ENCODE measurements at places on chromosomes 1 and 21.

- no peak for DNase-seq
Observed at GRCh38 chr1:18480315-18481189, at the start of gene KLHDC7A. Gene KLHDC7A (plus strand): TSS chr1:18480930. CDS start chr1:18480982, 52 bp downstream.

- no peak for DNase-seq
Observed at GRCh38 chr1:88237058-88237457, 447.0 kb upstream of the PKN2 start.

DNA sequence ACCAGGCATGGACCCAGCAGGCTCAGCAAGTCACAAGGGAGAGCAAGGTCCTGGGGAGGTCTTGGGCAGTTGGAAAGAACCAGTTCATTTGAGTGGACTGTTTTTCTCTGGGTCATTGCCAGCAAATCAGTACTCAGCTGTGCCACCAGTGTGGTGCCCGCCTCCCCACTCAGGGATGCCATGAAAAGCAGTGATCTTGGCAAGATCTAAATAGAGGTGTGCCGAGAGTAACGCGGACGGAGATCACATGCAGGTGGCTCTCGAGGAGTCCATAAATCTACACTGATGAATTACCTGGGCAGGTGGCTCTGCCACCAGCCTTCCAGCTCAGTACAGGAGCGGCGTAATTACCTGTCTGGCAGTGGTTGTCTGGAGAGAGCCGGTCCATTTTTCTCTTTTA is 642.2 kb downstream of the PTPRU start:
- no peak for DNase-seq

- DNase-seq, result no peak
Observed at GRCh38 chr1:83083589-83084224, 915.2 kb downstream of the TTLL7 start.

GRCh38 chr1:152926091-152926490 is 17.7 kb downstream of the IVL start:
- no peak for DNase-seq

GRCh38 chr1:185555743-185556142 is 178.4 kb upstream of the HMCN1 start:
- no peak for DNase-seq

DNA sequence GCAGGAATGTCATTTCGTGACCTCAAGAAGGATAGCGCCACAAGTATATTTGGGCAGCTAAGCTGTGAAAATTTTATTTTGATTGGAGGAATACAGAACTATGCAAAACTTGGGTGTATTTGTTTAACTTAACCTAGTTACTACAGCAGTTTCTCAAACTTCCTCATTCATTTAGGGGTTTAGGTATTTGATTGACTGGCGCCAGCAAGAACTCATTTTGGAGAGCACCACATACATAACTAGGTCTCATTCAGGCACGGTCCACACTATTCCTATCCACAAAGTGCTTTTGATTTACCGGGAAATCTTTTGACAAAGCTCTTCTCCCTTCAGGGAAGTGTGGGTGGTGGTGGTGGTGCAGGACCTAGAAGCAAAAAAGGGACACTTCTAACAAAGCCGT is 155.1 kb upstream of the NRIP1 start:
- DNase-seq, result no peak

- DNase-seq, result no peak
Observed at GRCh38 chr1:196910215-196910614, 22.4 kb downstream of the CFHR4 start.

GRCh38 chr1:98794196-98794886 is 132.8 kb downstream of the SNX7 start:
- DNase-seq, result no peak

DNA sequence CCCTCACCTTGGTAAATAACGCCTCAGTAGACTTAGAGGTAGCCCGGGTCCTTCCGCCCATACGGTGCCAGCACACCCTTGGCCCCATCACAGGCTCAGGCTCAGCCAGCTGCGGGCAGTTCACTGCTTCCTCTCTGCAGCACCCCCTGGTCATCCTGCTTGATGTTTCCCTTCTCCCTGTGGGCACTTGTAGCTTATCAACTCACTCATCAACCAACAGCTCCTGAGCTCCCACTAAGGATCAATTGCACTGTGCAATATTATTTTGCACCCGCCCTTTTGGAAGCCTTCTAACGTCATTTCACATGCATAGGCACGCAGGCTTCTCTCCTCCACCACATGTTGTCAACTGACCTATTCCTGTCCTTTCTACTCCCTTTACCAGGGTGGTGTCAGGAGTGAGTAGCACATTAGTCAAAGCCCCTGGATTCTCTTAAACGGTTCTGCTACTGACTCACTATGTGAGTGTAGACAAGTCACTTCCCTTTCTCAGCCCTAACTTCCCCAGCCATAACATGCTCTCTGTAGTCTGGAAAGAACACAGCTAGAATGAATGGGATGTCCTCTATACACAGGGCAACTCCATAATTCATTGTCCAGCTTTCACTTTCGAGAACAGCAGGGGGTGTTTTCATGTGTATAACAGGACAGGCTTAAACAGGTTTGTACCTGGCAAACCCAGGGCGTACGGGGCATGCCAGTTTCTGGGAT is 47.1 kb upstream of the IRF2BP2 start:
- no peak for DNase-seq

GRCh38 chr1:20684651-20685050 is 23.5 kb upstream of the DDOST start:
- no peak for DNase-seq

DNA sequence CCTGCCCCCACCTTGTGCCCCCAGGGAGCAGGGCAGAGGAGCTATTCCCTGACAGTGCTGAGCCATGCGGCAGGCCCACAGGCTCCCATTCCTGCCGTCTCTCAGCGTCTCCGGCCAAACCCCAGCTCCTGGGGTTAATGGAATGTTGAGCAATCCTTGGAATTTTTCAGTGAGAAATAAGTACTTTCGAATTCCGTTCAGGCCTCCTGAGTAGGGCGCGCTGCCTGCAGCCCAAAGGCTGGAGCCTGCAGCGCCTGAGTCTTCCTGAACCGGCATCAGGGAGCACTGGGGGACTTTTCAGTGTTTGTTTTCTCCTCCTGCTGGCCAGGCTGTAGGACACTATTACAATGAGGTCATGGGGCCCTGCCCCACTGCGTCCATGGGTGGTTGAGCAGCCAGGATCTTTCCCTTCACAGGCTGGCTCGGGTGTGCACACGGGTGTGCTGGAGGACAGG is 33.3 kb upstream of the CSF1 start:
- no peak for DNase-seq

DNA sequence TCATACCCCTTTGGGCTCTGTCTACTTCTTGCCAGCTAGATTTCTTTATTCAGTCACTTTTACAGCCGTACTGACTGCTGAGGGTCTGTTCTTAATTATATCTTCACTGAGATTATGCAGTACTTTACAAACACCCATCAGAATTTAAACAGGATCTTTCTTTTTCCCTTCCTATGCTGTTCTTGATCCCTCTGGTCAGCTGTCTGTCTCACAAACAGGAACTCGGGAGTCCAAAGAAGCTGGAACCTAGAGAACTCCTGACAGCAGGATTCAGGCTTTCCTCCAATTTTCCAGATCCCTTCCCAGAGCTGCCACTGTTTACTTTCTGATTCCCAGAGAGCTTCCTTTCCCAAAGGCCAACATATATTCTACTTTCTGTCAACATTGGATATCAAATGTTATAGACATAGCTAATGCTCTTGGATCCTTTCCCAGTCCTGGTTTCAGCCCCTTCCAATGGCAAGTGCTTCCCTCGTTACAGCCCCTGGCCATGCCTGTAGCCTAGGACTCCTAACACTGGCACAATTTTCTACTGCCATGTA is 59.5 kb downstream of the ATP2B4 start:
- DNase-seq, result no peak

- no peak for DNase-seq
Observed at GRCh38 chr1:59077466-59078069, 219.3 kb upstream of the FGGY start.

- no peak for DNase-seq
Observed at GRCh38 chr1:230818367-230818766, 50.0 kb downstream of the C1orf198 start.

DNA sequence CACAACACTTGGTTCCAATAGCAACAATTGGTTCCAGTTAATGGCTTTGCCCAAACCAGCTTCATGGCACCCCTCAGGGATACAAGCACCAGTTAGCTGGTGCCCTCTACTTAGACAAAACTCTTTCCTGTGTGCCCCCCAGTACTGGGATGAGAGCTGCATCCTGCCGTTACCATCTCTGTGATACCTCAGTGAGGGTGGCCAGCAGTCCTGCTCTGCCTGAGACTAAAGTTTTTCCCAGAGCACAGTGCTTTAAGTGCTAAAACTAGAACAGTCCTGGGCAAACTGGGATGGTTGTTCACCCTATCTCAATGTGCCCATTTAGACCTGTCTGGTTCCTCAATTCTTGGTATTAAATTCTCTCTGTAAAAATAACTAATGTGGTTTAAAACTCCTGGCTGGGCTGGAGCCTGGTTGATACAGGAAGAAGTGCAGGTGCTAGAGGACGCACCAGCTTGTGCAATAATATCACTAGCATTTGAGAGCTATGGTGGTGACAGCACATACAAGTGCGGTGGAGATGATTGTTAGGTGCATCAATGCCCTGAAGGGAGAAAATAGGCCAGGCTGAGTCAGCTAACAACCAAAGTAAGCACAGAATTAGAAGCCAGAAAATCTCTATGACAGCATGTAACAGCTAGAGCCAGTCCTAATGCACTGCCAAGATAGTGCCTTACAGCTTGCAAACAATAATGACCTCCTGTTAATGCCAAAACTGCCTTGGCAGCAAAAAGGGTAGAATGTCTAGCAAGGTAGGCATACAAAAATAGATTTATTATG is 179.8 kb upstream of the GALNT2 start:
- no peak for DNase-seq

GRCh38 chr21:35792569-35793305 is 267.6 kb downstream of the SETD4 start:
- no peak for DNase-seq

- DNase-seq, result no peak
Observed at GRCh38 chr1:89692601-89693521, 59.9 kb downstream of the LRRC8C start.

Data from activated CD4-positive, CD25-positive, alpha-beta regulatory T cell (primary cell).